Pons (tissue), 1 donor: ENCODE measurements at places on chromosomes 4 and X.
A peak's percentile ranks its signal among the peaks of the same experiment; 100 is the strongest.

GRCh38 chrX:2766906-2767305, 15.1 kb downstream of the XG start:
- DNase-seq = no peak

DNA sequence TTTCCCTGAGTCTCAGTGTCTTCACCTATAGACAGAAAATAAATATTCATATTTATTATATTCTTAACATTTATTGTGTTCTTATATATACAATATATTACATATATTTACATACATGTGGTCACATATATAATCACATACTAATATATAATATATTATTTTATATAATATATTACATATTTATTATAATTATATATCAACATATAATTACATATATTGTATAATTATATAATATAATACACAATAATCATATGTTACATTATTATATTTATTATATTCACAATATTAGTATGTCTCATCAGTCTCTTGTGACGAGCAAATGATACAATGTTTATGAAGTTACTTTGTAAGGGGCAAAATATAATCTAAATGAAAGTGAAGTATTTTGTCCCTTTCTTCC, 87.7 kb downstream of the KDR start:
- DNase-seq = no peak

DNA sequence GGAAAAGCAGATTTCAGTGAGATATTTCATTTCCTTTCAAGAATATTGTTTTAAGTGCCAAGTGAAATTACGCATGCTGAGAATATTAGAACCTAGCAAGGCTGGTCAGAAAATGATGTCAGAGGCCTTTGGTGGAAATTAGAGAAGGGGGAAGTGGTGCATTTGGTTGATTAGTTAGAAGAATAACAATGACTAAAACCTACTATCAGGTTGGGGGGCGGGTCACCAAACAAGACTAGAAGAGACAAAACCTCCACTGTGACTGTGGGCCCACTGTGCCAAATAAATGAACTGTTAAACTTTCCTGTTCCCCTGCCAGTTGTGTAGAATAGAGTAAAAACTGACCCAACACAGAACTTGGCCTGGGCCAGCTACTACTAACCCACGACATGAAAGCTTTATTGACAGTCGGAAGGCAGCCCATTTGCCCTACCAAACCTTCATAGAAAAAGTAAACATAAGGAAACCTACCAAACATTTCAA, 2.9 kb downstream of the RAPGEF2 start:
- DNase-seq = peak; percentile 46

GRCh38 chrX:63350465-63350877, 661 bp downstream of the SPIN4 start:
- DNase-seq = peak; percentile 23
